Activated naive CD4-positive, alpha-beta T cell treated with anti-CD3 and anti-CD28 coated beads, Interleukin-2, amount 50 U/mL, for 72 hours (primary cell): ENCODE measurements at places on chromosomes 5 and 9. TPM values are rescaled to one million over a fixed set of nuclear protein-coding genes. Genes with fewer than 3 reads are reported as not detected.

DNA sequence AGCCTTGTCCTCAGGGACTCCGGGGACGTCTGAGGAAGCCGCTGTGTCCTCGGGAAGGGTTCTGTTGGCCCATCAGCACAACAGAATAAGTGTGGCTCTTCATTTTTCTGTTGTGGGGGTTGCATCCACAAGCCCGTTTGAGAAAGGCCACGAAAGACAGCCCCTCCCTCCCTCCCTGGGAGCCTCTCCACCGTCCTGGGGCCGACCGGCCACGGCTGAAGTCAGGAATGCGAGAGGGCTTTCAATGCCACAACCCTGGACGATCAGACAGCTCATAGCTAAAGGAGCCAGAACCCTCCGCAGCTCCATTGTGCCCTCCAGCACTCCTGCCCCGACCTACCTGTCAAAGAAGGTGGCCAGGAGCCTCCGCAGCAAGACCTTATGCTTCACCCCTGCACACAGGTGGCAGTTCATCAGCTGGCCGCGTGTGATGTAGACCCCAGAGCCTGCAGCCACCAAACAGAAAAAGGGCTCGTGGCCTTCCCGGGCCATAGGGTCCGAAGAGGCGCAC, 52.4 kb upstream of the UBAC1 start:
- DNase-seq: no peak

- no peak for DNase-seq
These were observed 121.9 kb upstream of the GHR start for GRCh38 chr5:42301349-42301748.

The CCNJL gene
- total RNA-seq: 0.12 TPM

DNA sequence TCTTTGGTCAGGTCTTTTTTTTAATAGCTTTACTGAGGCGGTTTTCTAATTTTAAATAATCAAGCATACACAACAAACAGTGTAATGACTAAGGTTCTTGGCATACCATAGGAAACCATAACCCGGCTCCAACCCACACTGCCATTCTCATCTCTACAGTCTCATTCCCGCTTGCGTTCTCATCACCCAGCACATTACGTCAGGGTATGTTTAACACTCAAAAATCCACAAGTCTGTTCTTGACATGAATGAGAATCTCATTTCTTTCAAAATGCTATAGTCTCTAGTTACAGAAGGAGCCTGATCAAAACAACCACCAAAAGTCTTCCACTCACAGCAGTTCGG, 505 bp downstream of the C5orf34 start:
- no peak for DNase-seq

- DNase-seq: no peak
These were observed 213.9 kb downstream of the BNC2 start for GRCh38 chr9:16656432-16657169.

DNA sequence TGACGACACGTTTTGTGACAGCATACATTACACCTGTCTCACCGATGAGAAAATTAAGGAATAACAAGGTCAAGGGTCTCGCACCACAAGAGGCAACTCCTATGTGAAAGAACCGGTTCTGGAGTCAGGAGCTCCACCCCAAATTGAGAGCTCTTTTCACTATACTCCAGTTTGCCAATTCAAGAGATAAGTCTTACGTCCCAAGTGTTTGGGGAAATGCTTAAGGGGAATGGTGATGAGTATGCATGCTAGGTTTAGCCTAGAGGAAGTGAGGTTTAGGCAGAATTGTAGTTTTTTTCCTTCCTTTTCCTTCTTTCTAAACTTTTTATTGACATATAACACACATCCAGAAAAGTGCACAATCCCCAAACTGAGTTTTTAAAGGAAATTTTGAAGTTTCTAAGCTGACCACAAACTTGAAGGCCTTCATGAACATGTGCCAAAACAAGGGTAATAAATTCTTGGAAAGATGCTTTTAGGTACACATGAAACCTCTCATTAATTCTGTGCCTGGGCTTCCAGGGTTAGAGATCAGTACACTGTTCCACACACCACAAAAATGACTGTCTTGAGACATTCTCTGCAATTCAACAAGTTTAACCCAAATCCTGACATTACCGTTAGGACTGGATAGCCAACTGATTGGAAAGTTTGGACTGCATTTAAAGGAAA, 127.6 kb upstream of the SLC1A3 start:
- no peak for DNase-seq

DNA sequence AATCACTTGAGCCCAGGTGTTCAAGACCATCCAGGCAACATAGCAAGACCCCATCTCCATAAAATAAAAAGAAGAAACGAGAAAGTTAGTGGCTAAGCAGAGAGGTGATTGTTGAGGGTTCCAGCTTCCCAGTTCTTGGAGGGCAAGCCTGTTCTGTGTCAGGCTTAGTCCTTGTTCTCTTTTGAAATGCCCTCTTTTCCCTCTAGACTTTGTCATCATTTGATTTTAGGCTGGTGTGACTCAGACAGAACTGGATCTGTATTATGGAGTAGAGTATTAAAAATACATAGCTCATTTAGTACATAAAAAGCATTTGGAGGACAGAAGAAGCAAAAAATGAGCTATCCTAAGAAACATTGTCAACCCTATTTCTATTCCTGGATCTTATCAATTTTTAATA, 159.4 kb downstream of the CD180 start:
- no peak for DNase-seq

DNA sequence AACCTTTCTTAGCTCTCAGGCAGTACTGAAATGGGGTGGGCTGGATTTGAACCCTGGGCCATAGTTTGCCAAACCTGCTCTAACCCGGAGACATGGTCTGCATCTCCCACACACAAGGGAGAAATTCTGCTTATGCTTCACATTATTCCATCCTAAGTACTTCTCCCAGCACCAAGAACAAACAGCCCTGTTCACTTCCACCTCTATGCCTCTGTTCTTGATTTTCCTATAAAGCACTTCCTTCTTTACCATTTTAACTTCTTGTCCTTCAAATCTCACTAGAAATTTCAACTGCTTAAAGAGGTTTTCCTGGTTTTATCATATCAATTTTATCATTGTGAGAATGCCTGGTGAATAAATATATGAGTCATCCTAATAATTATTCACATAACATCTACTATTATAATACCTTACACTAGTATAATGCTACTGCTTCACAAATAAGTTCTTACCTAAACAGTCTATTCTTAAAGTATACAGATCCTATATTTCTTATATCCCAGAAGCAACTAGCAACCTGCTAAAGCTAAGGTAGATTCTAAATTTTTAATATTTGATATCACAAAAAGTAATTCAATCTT, 12.7 kb downstream of the FEM1C start:
- no peak for DNase-seq

The UIMC1 gene
- 41.4 TPM for total RNA-seq

DNA sequence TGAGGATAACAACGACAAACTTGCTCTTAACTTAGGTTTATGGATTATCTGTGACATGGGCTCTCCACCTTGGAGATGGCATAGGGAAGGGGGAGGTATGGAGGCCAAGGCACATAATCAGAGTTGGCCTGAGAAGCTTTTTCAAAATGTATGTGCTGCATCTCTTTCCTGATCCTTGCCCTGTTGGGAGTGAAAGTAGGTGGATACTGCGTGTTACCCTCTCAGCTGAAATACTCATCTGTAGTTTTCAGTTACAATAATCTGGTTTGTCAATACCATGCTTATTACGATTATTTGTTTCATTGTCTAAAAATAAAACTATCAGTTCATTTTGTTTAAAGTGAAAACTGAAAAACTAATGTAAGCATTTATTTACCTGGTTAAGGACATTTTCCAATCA, 86.7 kb downstream of the SLC44A1 start:
- no peak for DNase-seq

The PTGER4 gene
- 56.9 TPM for total RNA-seq

The NOTCH1 gene
- total RNA-seq: 85.5 TPM

DNA sequence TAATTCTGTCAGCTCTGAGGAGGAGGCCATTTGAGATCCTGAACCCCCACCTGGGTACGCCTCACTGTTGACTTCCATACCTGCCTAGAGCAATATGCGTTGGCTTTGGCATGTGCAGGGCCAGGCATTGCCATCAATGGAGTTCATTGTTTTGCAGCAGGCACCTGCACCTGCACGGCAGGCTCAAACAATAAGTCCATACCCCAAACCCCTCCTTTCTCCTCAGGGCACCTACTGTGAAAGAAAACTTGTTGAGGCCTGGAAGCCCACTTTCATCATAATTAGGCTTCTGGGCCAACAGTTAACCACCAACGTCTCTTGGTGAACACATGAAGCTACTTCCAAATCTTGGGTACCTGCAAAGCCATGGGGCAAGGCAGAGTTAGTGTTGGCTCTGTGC, 238.7 kb downstream of the NFIB start:
- DNase-seq: no peak

- DNase-seq: no peak
These were observed 196.0 kb downstream of the MED10 start for GRCh38 chr5:6182271-6182815.

GRCh38 chr9:77892171-77892570, 139.4 kb downstream of the GNAQ start:
- no peak for DNase-seq

DNA sequence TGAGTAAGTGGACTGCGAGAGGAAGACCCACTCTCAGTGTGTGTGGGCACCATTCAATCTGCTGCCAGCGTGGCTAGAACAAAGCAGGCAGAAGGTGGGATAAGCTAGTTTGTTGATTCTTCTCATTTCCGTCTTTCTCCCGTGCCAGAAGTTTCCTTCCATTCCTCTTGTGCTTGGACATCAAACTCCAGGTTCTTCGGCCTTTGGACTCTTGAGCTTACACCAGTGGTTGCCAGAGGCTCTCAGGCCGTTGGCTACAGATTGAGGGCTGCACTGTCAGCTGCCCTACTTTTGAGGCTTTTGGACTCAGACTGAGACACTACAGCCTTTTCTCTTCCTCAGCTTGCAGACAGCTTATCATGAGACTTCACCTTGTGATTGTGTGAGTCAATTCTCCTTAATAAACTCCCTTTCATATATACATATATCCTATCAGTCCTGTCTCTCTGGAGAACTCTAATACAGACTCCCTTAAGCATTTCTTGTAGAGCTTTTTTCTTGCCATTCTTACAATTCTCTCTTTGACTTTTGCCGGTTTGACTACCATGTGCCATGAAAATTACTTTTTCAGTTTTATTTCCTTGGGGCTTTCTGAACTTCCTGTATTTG, 494.9 kb downstream of the PRR16 start:
- DNase-seq: no peak

- DNase-seq: no peak
These were observed 129.8 kb downstream of the MARCHF11 start for GRCh38 chr5:16049761-16050160.

The TAF11L5 gene
- total RNA-seq: not detected

The PCDHA1 gene
- total RNA-seq: not detected

- DNase-seq: peak; percentile 63
These were observed 4.3 kb upstream of the AHRR start for GRCh38 chr5:317086-317811.

The KCTD16 gene
- 0.23 TPM for total RNA-seq

DNA sequence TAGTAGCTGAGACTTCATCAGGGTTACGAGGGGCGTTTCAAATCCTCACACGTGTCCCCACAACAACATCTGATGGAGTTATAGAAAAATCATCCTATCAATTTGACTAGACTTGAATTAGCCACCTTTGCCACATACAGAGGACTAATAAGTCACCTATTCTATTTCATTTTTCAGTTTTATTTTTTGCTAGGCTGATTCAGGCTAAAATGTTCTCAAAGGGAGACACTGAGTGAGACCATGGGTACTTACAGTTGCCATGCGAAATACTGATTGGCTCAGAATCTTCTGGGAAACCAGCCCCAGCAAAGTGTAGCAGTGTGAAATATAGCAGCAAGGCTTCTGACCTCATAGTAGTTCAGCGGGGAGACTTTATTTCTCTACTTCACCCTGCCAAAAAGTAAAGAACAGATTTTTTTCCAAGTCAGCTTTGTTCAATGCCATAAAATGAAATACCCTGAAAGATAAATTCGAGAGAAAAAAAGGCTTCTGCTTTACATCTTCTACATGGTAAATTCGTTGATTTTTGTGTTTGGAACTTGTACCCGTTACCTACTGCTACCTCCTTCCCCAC, 69.9 kb downstream of the SEMA6A start:
- DNase-seq: no peak

- DNase-seq: no peak
These were observed 6.0 kb downstream of the PUM3 start for GRCh38 chr9:2837915-2838314.

The SPINK6 gene
- not detected for total RNA-seq

- DNase-seq: no peak
These were observed 53.5 kb upstream of the IRX1 start for GRCh38 chr5:3542158-3542557.

The SPINK4 gene
- total RNA-seq: not detected

DNA sequence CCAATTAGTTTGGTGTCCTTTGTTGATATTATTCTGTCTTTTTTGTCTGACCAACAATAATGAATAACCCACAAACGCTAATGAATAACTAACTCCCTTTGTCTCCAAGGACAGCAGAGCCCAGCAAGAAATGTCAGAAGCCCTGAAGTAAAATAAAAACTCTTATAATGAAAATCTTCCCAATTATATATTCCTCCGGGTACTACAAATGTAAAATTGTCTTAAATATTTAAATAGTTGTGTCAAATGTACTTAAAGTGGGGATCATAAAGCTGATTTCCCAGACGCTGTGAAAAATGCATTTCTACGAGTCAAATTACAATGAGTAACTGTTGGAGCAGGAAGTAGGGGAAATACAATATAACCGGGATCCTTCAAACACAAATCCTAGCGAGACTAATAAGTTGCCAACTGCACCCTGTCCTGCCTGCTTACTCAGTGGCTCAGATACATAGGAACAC, 22.3 kb downstream of the GLIS3 start:
- no peak for DNase-seq

The PCDHA10 gene
- not detected for total RNA-seq

DNA sequence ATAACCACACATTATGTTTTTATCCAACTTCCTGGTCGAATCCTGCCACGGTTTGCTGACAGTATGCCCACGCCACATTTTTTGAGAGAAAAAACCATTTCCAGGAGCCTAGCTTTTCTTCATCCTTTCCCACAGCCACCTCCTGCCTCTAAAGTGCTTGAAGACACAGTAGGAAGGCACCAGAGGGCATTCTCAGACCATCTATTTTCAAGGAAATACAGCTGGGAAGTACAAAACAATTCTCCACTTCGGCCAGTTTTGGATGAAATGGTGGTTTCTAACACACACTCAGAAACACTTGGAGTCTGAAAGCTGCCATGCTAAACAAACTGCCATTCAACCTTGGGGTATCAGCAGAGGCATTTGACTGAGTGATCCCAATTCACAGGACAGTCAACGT, 86.3 kb upstream of the RPS23 start:
- DNase-seq: no peak

GRCh38 chr5:40453689-40454088, 226.0 kb upstream of the PTGER4 start:
- DNase-seq: no peak

GRCh38 chr5:11222169-11222568, 461.1 kb upstream of the DAP start:
- DNase-seq: no peak

GRCh38 chr9:83166372-83166771, 103.4 kb upstream of the RASEF start:
- DNase-seq: no peak

GRCh38 chr5:143561219-143561618, 157.7 kb upstream of the NR3C1 start:
- DNase-seq: no peak

GRCh38 chr5:1552521-1553255, 28.9 kb upstream of the LPCAT1 start:
- DNase-seq: no peak

- DNase-seq: no peak
These were observed 2.8 kb upstream of the OR2V1 start for GRCh38 chr5:181133610-181134231.

- no peak for DNase-seq
These were observed 55.0 kb upstream of the CDH12 start for GRCh38 chr5:22908129-22908528.
